HTR-8/SVneo (cell line): ENCODE measurements at places on chromosomes 1 and 21.

DNA sequence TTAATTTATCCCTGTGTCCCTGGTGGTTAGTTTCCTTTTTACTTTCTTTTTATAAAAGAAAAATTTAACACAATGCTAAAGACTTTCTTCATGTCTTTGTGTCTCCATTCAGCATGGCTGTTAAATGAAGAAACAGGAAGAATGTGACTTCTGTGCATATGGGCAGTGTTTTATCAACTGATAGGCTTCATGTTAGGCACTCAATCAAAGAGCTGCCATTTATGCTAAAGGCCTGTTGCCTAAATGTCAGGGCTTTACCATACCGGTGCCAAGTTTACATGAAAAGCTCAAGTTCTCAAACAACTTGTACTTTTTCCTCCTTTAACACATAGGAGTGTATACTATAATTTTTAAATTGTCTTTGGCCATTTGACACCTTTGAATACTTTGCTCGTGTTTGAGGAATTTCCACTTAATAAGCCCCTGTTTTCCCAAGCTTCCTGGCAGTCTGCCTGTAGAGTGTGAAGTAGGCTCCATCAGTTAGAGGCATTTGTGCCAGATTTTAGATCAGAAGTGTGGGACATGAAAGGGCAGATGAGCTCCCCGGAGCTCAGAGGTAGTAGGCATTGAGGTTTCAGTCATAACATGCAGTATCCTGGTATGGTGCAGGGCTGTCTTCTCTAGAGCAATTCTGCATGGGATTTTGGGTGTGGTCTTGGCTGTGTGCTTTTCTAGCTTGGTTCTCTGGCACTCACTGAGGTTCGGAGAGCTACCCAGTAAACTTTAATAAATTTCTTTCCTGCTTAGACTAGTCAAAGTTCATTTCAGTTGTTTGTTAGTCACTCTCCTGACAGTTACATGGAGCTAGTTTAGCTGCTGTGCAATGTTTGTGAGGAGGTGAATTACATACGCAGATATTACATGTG is 119.0 kb downstream of the LEPR start:
- DNase-seq = no peak

DNA sequence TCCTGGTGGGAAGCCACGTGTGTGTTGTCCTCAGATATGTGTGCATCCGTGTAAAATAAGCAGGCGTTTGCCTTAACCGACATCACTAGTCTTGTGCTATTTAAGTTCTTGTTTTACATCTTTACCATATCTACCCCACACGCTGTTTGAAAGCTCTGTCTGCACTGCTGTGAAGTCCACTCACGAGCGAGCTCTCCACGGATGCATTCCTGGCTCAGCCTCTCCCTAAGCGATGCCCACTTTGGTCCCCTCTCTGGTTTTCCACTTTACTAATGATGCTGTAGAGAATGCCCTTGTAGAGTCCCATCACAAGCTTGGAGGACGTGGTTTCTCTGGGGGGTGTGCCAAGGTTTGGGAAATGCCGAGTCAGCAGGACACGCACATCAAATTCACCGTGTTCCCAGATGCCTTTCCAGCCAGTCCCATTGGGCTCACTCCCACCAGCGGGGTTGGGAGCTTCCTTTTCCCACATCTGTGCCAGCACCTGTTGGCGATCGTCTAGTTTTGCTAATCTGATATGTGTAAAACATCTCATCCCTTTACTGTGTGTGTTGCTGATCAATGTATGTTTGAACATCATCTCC is 43.8 kb downstream of the ACTL8 start:
- no peak for DNase-seq

DNA sequence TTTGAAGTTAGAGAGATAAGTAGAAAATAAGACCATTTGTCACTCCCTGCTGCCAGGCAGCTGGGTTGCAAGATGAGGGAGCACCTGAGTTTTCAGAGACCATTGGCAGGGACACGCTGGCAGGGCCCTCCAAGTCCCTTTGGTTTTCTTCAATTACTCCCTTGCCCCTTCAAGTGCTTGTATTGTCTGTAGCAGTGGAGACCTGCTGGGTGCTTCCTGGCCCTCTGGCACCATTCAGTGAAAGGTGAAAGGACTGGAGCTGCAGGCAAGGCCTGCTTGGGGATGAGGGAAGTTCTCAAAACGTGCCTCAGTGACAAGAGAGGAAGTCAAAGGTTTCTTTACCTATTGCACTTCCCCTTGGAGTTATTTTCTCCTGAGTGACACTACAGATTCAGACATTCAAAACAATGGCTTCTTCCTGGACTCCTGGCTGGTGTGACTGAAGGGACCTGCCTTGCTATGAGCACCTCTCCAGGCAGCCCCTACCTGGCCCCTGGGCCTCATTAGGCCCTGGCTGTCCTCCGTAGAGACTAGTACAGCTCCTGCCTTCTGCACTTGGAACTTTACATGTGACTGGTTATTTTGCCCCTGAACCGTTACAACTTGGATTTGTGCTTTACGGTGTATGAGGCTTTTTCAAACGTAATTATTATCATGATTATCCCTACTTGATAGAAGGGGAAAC is 100.1 kb downstream of the C1orf21 start:
- no peak for DNase-seq

DNA sequence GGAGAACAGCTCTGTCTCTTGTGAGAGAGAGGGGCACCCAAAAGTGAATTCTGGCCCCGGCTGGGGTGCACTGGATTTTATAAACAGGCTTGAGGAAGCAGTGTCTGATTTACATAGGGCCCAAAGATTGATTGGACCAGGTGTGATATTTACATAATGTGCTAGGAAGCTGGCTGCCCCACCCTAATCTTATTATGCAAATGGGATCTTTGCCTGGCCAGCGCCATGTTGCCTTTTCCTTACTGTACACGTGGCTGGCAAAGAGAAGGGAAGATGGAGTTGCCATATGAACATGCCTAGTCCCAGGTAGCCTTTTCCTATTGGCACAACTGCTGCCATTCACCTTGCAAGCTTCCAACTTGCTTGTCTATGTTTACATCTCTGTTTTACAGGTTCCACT is 29.0 kb upstream of the CFHR4 start:
- DNase-seq = no peak

GRCh38 chr1:101219924-101220870 is 16.6 kb upstream of the S1PR1 start:
- DNase-seq = no peak

GRCh38 chr1:36322786-36323635 is 434 bp downstream of the EVA1B start:
- DNase-seq = peak; percentile 31

DNA sequence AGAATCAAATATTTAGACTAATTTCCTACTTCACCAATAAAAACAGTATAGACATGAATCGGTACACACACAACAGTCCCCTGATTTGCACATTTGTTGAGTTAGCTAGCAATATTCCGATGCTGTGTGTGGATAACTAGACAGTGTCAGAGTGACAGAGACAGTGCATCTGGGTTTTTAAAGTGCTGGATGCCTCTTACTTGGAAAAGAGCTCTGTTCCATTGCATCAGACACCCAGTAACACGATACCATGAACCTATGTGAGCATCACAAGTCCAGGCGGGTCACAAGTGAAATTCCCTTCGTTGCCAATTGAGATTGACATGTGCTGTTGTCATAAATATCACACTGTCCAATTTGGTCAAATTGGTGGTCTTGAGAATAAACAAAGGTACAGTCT is 82.0 kb upstream of the ESRRG start:
- no peak for DNase-seq

DNA sequence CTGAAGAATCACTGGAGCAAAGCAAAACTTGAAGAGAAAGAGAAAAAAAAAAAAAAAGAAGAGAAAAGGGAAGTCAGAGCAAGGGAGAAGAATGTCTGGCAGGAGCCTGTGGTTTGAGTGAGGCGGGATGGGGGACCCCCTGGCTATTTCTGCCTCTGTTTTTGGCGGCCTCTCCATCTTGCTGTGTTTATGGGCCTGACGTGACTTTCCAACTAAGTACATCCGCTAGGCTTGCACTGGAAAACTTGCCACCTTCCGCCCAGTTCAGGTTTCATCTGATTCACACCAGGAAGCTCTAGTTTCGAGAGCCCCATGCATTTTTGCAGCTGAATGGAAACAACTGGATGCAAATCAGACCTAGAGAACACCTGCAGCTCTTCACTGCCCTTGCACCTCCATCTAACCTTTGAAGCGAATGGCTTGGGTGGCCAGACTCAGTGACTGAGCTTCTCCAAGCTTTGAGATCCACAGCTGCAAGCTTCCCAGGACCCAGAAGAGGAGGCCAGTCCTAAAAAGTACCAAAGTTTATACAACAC is 28.0 kb downstream of the TBX15 start:
- no peak for DNase-seq

DNA sequence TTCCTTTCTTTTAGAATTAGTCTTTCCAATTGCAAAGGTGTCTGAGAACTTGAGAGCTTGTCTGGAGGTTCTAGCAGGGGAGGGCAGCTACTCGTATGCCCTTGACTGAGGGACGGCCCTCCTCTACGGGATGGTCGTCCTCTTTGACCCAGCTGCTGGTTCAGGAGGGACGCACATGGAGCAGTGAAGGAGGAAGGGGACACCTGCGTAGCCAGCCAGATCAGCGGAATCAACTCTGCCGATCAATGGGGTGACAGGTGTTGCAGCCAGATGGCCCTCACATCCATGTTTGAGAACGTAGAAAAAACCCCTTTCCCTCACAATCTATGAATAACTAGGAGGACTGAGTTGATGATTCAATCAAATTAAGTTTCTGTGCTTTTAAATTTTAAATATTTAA is 15.7 kb upstream of the A3GALT2 start:
- DNase-seq = no peak

GRCh38 chr1:32954168-32954567 is 10.4 kb downstream of the RNF19B start:
- DNase-seq = no peak

GRCh38 chr1:40648928-40649591 is 16.4 kb downstream of the RIMS3 start:
- DNase-seq = no peak

- no peak for DNase-seq
Measured at GRCh38 chr1:15201221-15201620, 45.8 kb upstream of the FHAD1 start.

- DNase-seq = no peak
Measured at GRCh38 chr21:37766129-37766528, 150.1 kb downstream of the KCNJ6 start.
